ENCODE measurements at places on chromosomes 7 and 10.

DNA sequence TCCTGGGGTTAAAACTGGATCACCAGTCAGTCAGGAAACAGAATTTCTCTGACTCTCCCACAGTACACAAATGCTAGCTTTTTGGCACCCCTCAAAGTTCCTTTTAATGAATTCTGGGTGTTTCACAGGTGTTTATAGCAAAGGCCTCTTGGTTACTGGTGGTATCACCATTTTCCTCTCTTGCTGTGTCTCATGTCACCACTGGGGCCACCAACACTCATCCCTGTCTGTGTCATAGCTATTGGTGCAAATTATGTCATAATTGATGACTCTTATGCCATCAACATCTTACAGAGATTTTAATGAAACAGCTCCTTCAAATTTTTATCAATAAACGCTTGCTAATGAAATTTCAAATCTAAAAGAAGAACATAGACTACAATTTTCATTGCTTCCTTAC lies 27.7 kb upstream of the OSBPL3 start:
- no peak for DNase-seq

- DNase-seq = no peak
Measured at GRCh38 chr7:134071355-134072331, 55.5 kb upstream of the LRGUK start.

GRCh38 chr10:81036257-81036656 lies 498.6 kb downstream of the SH2D4B start:
- DNase-seq = no peak

- no peak for DNase-seq
Measured at GRCh38 chr10:58180666-58181065, 87.0 kb downstream of the IPMK start.
